NCI-H446 treated with DMSO at 0.1 percent for 48 hours (cell line): ENCODE measurements at places on chromosomes 3 and 15.

- DNase-seq: no peak
These were observed 34.8 kb downstream of the FAM3D start for GRCh38 chr3:58631742-58632141.

DNA sequence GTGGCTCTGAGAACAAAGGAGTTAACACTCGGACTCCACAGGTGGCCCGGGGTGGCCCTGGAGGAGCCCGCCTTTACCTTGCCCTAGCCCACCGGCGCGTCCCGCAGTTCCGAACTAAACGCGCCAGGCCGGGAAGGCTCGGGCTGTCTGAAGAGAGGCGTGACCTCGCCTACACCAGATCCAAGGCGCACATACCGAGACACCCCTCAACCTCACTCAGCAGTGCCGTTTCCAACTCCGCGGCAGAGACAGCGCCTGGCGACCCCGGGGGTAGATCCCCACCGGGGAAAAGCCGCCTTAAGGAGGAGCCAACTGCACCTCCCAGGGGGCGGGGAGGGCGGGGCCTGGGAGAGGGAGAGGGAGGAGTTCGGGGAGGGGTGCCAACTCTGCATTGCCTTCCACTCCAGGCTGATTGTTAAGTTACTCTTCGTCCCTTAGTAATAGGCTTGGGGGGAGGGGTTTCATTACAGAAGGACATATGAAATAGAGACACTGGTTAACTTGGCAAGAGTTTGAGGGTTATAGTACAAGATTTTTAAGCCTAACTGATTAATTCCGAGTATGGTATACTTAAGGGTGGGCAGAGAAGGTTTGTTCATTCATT, at the start of gene DLG1:
Gene DLG1, minus strand, starts transcription at position 272 of the 604 bp plus-strand sequence. CDS start 1,408 bp downstream, outside the sequence.
- DNase-seq: peak; percentile 80

DNA sequence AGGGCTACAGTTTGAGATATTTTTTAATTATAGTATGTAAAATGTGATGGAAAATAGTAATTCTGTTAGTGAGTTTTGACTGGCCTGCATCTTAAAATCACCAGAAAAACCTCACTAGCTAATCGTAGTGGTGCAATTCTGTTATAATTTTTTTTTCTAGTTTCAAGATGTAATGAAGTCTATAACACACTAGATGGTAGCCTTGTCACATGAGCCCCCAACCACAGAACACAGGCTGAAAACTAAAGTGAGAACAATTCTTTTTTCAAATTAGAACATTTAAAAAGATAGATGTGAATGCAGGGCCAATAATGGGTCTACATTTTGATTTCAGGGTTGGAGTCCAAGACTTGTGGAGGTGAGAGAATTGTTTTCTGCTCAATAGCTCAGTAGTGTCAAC, 83.3 kb upstream of the KCNH8 start:
- DNase-seq: peak; percentile 34

DNA sequence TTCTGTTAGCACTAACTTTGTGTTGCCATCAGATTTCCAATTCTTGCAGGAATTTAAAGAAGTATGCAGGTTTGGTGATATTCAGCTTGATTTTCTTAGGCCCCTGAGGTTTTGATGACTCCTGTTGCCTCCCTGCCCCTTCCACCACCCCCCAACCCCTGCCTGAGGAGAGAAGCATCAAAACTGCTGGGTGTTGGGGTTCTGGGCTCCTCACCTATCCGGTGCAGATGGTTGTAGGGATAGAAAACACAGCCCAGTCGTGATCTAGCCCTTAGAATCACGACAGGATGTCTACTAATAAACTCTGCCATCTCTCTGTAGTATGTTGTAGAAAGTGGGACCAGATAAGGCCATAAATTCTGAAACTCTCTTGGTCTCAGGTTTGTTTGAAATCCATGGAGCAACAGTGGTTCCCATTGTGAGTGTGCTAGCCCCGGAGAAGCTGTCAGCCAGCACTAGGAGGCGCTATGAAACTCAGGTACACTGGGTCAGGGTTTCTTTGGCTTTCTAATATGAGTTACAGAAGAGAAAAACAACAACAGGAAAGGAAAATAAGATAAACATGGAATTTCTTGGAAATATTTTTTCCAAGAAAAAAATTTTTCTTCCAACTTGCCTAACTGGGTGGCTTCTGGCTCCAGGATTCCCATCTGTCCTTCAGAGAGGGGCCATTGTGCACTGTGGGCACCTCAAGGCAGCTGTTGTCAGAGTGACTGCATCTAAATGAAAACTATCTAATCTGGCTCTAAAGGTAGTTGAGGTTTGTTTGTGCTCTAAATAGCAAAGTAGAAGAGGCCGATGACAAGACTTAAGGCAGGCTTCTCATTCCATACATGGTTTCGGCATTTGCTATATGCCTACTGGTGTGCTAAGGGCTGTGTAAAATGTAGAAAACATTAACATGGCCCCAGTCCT, 8.7 kb downstream of the SRP14 start:
- DNase-seq: no peak

GRCh38 chr3:8653800-8654408, 9.3 kb upstream of the SSUH2 start:
- DNase-seq: no peak

- DNase-seq: peak; percentile 9
These were observed 718.5 kb upstream of the ARPP21 start for GRCh38 chr3:34920806-34921205.

GRCh38 chr15:40183636-40184463, 23.0 kb downstream of the BUB1B start:
- no peak for DNase-seq

DNA sequence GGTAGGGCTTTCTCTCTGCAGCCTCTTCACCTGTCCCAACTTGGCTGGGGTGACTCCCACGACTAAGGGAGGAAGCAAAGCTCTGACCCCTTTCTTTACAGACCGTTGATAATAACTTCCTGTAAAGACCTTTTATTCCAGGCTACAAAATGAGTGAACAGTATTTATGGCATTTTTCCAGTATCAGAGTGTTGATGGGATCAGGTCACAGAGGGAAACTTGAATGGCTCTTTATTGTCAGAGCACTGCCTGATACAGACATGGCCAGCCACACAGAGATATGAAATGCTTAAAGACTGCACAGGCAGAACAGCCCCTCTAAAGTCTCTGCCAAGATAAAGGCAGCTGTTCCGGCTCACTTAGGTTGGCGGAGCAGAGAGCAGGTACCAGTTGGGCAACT, 1033.9 kb upstream of the NR2F2 start:
- DNase-seq: no peak

GRCh38 chr3:154240235-154240634, 84.1 kb downstream of the DHX36 start:
- DNase-seq: no peak

GRCh38 chr15:64917211-64917610, 5.5 kb downstream of the ANKDD1A start:
- DNase-seq: no peak

GRCh38 chr15:51067510-51067909, 27.2 kb downstream of the TNFAIP8L3 start:
- no peak for DNase-seq

- DNase-seq: no peak
These were observed 87.8 kb downstream of the FNDC3B start for GRCh38 chr3:172127141-172127540.

- DNase-seq: no peak
These were observed 173.5 kb downstream of the ABHD5 start for GRCh38 chr3:43863966-43864933.

DNA sequence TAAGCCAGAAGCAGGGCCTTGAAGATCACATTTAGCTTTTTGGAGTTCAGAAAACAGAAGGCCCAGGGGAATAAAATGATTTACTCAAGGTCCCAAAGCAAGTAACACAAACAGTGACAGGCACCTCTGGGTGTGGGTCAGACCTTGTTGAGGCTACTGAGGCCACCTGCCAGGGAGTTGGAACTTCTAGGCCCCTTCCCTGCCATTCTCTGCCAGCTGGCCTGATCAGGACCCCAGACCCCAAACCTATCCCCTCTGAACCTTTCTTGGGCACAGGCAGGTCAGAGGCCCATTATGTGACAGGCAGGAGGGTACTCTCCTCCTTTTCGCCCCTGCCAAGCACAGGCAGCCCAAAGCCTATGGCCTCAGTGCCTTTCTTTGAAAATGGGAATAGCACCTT, 49.4 kb upstream of the ATP2B2 start:
- no peak for DNase-seq

DNA sequence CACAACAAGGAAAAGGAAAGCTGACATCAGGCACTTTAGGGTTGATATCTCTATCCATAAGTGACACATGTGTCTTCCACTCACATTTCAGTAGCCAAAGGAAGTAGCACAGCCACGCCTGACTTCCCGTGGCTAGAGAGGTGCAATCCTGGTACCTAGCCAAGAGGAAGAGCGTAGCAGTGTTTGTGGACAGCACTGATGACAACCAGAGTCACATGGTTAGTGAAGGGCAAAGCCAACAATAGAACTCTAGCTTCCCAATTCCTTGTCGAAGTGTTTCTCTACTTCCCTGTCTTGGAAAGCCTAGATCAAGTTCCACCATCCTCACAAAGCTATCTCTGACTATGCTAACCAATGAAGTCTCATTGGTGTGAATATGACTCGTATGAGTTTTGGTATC, 189.2 kb downstream of the RSL24D1 start:
- no peak for DNase-seq

GRCh38 chr15:99180086-99180963, 69.1 kb downstream of the TTC23 start:
- no peak for DNase-seq

- DNase-seq: peak; percentile 12
These were observed 165.6 kb upstream of the CCDC54 start for GRCh38 chr3:107211608-107212007.

- no peak for DNase-seq
These were observed 67.1 kb upstream of the SH3GL3 start for GRCh38 chr15:83380059-83380458.

- no peak for DNase-seq
These were observed 401.2 kb upstream of the CDIN1 start for GRCh38 chr15:36178303-36178633.

DNA sequence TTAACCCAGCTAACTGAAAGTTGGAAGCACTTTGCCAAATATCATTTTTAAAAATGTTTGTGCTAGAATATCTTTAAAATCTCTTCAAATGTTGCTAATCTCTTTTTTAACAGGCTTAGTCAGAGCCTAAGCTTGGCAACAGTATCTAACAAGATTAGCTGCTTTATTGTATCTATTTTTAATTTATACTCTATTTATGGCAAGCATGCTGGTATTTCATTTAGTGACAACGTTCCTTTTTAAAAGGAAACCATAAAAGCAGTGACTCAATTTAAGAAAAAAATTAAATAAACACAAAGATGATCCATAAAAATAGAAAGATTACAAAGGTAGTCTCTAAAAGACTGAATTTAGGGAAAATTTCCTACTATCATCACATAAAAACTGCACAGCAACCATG, 40.5 kb downstream of the SLC12A6 start:
- no peak for DNase-seq

- peak; percentile 8 for DNase-seq
These were observed 1115.1 kb upstream of the CADM2 start for GRCh38 chr3:83843716-83844115.

DNA sequence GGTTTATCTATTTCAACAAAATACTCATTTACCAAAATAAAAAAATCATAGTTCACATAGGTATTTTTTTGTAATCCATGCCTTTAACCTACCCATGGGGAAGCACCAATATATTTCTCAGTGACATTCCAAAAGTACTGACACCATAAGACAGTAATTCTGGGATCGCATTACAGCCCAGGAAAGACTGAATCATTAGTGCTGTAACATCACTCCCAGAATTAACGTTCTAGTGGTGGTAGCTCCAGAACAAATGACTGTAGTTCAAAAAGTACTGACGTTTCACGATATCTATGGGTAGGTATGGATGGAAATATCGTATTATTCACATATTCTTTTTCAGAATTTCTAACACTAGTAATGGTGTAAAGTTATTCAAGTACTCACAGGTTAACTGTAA, 54.3 kb upstream of the NEK10 start:
- no peak for DNase-seq
